NCI-H2081 treated with DMSO at 0.1 percent for 48 hours (cell line): ENCODE measurements at places on chromosomes 6 and 20.

DNA sequence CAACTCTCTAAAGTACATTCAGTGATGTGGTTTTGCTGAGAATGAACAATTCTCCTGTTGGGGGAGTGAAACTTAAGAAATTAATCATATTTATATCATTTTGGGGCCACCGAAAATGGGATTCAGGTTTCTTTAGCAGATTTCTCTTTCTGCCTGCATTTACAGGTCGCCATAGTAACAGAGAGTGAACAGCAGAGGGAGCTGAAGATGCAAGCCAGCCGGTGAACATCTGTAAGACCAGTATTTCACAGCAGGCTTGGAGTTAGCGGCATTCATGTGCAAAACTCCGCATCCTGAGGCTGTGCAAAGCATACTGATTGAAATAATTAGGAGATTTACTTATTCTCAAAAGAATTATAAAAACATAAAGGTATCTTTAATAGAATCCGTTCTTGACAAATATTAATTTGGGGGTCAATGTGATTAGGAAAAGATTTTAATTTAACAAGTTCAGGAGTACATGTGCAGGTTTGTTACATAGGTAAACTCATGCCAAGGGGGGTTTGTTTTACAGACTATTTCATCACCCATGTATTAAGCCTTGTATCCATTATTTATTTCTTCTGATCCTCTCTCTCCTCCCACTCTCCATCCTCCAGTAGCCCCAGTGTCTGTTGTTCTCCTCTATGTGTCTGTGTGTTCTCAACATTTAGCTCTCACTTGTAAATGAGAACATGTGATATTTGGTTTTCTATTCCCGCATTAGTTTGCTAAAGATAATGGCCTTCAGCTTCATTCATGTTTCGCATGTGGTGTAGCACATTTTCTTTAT, 17.8 kb upstream of the HSF2 start:
- peak; percentile 8 for DNase-seq

DNA sequence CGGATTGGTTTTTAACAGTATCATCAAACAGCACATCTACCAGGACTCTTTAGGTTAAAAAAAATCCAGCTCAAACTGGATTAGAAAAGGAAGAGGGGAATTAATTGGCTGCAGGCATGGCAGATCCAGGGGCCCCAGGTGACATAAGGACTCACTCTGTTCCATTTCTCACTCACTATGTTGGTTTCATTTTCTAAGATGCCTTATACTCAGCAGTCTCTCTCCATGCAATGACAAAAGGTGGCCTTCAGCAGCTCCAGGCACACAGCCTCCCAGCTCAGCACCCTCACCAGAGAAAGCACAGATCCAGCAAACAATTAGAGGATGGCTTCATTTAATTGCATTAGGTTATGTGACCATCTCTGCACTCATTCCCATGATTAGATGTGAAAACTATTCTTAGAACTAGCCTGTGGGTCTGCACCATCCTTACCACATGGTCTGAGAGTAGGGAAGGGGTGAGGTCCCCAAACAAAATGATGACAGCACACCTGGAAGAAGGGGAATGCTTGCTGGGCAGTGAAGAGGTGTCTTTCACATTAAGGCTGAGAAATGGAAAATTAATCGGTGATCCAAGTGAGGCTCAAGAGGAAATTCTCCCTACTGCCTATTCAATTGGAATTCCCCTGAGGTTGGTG, 243.1 kb downstream of the CDH26 start:
- no peak for DNase-seq

GRCh38 chr20:62949962-62950361, 2.5 kb upstream of the SLC17A9 start:
- DNase-seq: no peak

DNA sequence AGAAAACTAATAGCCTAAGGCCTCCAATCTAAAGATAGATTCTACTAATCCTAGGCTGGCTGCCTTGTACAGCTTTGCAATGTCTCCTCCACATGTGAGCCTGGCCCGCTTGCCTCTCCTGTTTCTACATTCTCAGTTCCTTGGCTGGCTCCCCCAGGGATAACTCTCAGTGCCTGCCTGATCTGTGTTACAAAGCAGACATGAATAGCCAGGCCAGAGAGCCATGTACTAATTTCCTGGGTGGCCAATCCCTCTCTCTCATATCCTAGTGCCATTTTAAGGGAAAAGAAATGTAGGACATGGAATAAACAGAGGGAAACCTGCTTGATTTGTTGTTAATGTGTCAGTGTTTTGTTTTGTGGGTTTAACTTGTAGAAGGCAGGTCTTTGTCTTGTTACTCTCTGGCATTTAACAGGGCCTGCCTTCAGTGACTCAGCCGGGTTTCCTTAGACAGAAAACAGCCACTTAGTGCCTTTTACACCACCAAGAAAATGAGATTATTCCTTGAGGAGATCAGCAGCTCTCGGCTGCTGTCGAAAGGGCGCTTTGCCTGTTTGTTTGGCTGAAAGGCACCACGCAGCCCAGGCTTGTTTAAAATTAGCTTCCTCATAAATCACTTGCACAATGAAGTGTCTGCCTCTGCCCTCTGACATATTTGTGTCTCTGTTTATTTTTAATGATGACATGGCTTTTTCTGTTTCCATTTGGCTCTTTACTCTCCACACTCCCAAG, 702.7 kb downstream of the MAFB start:
- no peak for DNase-seq

- no peak for DNase-seq
Observed at GRCh38 chr6:157650261-157650640, 172.8 kb upstream of the SNX9 start.

GRCh38 chr6:167323111-167323510, 1.8 kb upstream of the TTLL2 start:
- DNase-seq: no peak

DNA sequence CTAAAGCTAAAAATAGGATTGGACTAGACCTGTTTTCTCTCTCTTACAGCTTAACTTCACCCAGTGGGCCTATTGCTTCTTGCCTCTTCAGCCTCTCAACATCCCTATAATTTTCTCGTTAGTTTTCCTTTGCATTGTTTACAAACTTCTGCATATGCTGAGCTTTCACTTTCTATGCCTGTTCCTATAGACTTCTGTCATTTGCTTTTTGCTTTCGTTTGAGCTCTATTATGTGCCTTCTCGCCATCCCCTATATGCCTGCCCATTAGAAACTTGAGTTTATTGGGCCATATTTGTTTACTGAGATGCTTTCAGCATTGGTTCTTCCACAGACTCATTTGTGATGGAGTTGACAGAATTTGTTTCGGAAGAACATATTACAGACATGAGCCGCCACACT, 40.9 kb downstream of the NCOA7 start:
- DNase-seq: no peak

DNA sequence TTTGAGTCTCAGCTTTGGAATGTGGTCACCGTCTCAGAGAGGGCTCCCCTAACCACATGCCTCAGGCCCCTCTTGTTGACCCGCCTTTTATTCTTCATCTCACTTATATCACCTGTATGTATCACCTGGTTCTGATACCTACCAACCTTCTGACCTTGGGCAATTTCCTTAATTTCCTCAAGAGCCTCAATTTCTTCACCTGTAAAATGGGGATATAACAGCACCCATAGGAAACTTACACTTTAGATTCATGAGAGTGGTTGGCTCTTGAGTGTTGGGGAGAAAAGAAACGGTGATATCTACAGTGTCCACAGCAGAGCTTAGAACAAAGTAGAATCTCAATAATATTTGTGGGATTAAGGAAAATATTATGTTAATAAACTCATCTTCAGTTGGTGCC, 4.0 kb upstream of the DDX27 start:
- DNase-seq: no peak

DNA sequence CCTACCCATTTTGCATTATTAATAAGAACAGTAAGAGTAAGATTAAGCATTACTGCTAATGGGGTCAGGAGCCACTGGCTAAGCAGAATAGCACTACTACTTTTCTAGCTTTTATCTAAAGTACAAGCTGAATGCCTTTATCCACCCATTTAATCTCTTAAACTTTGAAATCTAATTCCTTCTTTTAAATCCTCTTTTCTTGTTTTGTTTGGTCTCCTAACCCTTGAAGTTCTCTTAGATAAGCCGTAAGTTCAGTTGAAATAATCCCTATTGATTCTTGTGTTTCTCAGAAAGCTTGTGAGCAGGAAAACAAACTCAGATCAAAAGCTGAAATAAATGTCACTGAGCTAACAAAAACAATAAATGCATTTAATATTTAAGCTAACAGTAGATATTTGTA, 380.2 kb downstream of the TBC1D32 start:
- no peak for DNase-seq

DNA sequence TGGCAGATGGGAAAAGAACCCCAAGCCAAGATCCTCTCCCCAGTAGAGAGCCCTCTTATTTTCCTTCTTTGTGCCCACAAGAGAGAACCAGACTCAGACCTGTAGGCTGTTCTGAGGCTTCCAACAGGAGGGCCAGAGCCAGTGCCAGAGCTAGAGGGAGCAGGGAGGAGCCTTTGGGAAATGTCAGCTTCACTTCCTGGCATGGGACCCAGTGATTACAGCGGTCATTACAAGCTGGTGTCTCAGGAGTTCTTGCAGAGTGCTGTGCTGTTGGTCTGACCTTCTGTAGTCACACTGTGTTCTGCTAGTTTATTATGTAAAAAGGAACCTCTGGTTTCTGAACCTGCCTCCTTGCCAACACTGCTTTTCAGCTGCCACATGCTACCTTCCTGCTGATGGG, 38.9 kb downstream of the STK35 start:
- no peak for DNase-seq

GRCh38 chr6:46293641-46294316, 123.0 kb upstream of the ENPP5 start:
- no peak for DNase-seq

DNA sequence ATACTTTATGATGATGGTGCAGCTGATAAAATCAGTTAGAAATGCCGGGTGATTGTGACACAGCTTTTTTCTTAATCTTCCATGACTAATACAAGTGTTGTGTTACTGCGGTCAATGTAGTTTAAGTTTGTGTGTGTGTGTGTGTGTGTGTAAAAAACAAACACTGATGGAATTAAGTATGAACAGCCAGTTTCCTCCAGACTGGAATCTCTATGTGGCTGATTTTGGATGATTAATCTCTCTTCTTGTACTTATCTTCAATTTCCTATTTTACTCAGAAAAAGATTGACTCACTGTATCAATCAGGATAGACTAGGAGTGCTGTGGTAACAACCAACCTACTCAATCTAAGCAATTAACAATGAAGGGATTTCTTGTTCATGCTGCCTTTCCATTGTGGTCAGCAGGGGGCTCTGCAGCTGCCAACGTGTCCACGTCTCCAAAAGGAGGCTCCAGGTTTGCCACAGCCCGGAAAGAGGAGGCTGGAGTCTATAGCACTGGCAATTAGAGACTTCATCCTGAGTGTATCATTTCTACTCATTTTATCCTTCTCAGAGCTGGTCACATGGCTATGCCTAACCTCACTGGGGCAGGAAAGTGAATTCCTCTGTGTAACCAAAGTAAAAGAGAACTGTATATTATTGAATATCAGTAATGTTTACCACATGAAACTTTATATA, 107.7 kb downstream of the CD109 start:
- no peak for DNase-seq

DNA sequence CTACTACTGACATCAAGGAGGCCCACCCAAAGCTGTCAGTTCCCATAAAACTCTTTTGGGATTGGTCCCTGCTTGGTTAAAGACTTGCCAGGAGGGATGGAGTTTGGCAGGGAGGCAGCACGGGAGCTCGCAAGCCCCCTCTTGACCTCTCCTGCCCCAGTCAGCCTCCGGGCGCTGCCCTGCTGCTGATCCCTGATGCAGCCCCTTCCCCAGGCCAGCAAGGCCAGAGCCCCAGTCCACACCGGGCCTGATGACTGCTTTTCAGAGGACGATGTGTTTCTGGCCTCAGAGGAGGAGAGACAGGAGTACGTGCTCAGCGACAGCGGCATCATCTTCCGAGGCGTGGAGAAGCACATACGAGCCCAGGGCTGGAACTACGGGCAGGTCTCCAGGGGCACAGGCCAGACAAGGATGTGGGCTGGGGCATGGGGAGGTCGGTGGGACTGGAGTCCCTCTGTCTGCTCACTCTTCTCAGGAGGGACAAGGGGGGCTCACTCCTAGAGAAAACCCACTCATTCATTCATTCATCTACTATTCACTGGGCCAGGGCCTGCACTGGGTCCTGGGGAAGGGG, 15.6 kb downstream of the TGM6 start:
- no peak for DNase-seq

- no peak for DNase-seq
Observed at GRCh38 chr6:111105578-111105977, 18.3 kb downstream of the SLC16A10 start.

DNA sequence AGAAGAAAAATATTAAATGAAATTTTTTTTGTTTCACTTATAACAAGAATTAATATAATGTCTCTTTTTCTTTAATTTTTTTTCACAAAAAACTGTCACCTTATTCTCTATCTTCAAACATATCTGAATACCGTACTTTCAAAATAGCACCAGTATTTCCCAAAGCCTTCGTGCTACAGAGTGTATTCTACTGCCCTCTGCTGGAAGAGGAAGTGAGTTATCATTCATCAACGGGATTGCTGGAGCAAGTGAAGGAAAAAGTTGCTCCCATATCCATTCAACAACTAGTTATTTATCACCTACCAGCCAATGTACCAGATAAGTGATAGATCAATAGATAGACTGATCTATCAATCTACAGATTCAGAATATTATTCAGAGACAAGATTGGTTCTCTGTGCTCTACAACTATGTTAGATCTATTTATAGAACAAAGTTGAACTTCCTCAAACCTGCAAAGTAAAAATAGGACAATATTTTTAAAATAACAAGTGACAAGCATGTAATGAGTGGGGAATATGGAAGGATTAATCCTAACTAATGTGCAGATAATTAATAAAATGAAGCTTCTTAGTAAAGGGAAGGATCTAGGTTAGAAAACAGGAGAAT, 26.7 kb upstream of the TFAP2B start:
- peak; percentile 2 for DNase-seq

DNA sequence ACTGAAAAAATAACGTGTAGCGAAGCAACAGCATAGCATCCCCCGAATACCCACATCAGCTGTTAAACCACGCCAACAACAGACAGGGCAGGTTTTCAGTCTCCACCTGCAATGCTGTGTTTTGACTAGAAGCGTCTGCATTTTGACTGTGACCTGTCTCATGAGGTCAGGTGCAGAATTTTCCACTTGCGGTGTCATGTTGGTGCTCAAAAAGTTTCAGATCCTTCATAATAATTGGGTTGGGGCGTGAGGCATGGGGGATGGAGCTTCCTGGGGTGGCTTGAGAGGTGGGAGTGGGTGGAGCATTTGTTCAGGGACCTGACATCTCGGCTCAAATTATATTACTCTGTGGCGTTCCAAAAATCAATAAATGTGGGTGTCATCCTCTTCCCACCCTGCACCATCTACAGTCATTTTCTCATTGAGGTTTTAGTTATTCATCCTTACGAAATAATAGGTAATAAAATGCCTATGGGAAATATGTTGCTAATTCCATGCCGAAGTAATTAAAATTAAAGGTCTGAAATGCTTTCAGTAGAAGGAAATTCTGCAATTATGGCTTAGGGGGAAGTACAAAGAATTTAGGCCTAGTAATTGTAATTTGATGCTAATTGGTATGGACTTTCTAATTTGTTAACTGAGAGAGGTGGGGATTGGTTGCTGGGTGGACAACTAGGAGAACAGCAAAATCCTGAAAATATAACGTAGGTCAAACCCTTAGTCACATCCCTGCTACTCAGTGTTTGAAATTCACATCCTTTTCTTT, 81.0 kb downstream of the TIAM2 start:
- DNase-seq: no peak
